ENCODE measurements at places on chromosomes 2 and 18. TPM values are rescaled to one million over a fixed set of nuclear protein-coding genes. Genes with fewer than 3 reads are reported as not detected.

- DNase-seq: no peak
Measured at GRCh38 chr2:27042159-27042661, 9.3 kb upstream of the AGBL5 start.

DNA sequence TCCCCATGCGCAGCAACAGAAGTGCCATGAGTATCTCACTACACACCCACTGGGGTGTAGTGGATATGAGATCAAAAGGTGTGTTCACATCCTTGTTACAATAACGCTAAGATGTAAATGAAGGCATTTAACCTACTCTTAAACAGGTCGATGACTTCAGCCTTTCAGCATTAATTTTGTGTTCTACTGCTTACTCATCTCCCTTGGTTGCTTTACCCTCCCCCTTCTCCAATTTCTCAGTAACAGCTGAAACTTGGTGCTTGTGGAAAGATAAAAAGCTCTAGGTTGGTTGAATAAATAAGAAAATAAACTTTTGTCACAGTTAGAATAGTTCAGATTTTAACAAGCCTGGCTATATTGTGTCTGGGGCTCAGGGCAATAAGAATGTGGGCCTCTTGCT, 147.5 kb upstream of the SESTD1 start:
- no peak for DNase-seq

DNA sequence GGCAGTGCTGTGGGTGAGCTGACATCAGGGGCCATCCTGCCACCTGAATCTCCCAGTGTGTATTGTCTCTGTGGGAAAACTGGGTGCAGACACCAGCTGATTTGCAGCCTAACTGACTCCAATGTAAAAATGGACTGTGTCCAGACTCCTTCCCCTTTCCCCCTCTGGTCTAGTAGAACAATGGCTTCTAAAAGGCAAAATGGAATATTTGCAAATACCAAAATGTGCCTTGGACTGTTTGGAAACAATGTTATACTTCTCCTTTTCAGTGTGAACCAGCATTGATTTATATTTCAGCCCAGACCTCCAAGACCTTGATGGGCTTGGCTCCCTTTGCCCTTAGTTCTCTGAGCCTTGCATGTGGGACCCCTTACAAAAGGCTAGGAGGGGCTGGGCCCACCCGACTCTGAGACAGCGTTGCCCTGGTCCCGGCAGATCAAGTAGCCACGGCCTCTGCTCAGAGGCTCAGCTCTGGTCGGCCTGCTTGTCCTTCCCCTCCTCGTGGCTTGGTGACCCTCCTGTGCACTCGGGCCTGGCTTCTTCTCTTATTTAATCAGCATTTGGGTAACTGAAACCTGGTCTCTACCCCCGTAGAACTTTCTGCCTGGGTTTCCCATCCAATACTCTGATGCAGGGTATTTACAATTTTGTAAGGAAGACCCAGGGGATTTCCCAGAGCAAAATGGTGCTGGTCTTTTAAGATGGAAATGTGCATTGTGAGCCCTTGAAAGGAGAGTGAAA, 18.0 kb upstream of the ACKR3 start:
- no peak for DNase-seq

The ZNF521 gene
- not detected for total RNA-seq

GRCh38 chr2:164023896-164024295, 288.1 kb upstream of the FIGN start:
- DNase-seq: no peak

DNA sequence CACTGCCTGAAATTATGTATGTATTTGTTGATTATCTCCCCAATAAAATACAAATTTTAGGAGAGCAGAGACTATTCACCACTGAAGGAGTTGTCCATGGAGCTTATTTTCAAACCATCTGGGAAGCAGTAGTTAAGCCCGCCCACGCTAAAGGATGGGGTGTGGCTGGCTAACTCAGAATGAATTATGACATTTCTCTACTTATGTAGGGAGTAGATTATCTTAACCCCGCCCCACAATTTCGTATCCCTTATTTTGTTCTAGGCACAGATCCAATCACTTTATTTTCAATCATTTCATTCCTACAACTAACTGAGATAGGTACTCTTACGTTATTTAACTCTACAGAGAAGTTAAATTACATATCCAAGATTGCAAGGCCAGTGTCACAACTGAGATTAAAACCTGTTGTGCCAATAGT, 1.4 kb upstream of the LAPTM4A start:
- no peak for DNase-seq

The CYP27C1 gene
- total RNA-seq: not detected

The LAMA3 gene
- not detected for total RNA-seq

- no peak for DNase-seq
Measured at GRCh38 chr2:63665846-63666475, 77.2 kb downstream of the MDH1 start.

- DNase-seq: no peak
Measured at GRCh38 chr2:129061069-129061768, 742.6 kb upstream of the HS6ST1 start.

The FAM237A gene
- total RNA-seq: not detected

The LHCGR gene
- not detected for total RNA-seq

- no peak for DNase-seq
Measured at GRCh38 chr2:28352104-28352503, 40.6 kb upstream of the FOSL2 start.

The THADA gene
- total RNA-seq: 36.4 TPM

The ZNF385B gene
- not detected for total RNA-seq

GRCh38 chr2:239570971-239571520, 170.2 kb upstream of the HDAC4 start:
- no peak for DNase-seq

DNA sequence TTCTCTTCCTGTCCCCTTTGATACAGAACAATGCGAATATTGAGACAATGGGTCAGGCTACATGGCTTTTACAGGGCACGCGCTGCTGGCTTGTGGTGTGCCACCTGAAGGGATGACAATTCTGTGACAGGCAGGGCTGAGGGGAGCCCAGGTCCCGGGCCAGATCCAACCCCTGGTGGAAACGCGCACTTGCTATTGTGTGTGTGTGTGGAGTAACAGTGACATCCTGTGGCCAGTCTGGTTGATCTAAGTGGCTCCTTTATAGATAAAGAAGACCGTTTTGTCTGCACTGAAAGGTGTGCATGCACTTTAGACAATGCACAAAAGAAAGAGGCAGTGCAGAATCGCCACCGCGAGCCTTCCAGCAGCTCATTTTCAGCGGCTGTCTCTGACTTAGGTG, 273.6 kb downstream of the HRH4 start:
- DNase-seq: no peak

DNA sequence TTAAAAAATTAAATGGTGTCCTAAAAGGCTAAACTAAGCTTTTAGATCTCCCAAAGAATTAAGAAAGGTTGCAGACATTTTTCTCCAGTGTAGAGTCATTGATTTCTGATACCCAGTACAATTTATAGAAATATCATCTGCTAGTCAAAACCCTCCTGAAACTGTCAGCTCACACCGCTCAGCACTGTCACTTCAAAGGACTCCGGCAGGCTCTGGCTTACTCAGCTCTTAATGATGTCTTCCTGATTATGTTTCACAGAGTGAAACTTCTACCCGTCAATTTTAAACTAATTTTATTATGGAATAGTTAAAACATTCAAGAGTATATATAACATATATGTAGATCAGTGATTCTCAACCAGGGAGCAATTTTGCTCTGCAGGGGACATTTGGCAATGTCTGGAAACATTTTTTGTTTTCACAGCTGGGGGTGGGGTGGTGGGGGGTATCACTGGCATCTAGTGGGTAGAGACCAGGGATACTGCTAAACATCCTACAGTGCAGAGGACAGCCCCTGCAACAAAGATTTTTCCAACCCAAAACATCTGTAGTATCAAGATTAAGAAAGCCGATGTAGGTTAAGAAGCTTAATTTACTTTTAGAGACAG, 31.6 kb downstream of the CDK15 start:
- no peak for DNase-seq

GRCh38 chr2:171210864-171211431, 50.3 kb upstream of the TLK1 start:
- peak; percentile 50 for DNase-seq

DNA sequence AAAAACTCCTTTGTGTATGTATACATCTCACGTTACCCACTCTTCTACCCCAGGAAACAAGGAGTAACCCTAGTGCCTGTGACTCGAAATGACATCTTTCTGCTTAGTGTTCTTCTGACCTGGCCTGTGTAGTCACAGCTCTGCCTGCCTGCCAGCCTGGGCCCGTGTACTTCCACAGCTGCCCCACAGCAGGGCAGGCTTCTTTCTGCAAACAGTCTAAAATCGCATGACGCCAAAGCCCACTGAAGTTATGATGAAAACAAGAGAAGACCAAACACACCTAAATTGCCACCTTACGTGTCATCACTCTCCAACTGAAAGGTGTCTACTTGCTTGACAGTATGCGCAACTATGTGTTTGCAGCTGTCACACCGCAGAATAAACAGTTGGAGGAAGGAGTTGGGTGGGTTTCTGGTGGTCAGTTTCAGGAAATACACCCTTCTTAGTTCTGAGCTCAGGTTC, 1.5 kb downstream of the GAREM1 start:
- DNase-seq: no peak

DNA sequence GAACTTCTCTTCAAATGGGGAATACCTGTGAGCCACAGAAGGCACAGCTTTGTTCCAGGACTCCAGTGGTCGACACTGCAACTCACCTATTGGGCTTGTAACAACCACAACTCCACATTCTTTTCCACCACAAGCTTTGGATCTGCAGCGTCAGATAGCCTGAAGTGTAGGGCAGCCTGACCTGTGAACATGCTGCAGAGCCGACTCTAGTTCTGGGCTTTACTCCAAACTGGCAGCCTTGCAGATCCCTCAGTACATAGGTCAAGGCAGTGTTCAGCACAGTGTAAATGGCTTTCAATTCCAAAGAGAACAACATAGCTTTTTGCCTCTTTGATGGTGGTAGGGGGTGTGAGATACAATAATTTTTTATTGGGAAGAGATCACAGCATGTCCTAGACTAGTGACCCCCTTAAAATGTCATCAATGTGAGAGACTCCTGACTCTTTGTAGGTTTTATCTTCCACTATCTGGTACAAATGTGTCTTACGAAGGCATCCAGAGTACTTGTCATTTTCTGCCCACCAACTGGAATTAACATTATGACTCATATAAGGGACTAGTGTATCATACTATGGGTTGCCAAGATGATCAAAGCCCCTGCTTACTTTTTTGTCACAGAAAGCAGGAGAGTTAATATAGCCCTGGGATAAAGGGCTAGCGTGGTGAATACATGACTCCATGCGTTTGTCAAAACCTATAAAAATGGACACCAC, 149.8 kb downstream of the COPS8 start:
- DNase-seq: no peak

GRCh38 chr18:41642756-41643155, 312.3 kb upstream of the PIK3C3 start:
- no peak for DNase-seq

GRCh38 chr2:207257251-207258250, 91.8 kb upstream of the KLF7 start:
- no peak for DNase-seq

DNA sequence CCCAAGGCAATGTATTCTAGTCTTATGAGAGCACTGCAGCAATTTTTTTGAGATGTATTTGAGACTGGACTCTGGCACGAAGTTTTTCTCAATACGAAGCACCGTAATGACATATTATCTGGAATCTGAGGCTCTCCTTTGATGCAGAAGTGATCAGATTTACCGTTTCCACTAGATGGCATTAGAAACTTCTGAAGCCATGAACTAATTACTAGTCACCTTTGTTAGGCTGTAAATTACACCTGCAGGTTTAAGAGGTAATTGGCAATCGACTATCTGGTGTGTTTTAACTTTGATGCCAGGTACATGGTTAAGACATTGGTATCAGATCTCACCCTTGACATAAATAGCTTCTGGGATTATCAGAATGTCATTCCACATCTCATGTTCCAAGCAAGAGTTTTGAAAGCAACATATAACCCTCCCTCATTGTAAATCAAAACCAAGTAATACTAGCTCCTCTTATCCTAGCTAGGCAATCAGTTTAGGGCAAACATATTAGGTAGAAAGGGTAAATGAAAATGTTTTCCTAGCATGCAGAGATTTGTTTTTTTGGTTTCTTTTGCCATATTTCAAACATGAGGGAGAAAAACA, 254.6 kb upstream of the SPRED2 start:
- DNase-seq: no peak

DNA sequence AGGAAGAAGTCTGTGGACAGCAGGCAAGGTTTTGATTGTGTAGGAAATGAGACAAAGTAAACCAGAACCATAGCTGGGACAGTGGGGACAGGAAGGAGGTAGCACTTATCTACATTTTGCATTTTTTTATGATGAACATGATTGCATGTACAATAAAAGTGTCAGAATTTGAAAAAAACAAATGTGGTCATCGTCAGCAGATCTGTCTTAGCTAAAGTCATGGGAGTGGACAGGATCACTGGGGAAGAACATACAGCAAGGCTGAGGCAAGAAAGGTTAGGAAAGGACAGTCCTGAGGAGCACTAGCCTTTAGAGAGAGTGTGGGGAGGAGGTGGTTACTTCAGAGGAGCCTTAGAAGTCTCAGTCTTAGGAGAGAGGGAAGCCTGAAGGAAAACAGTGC, 35.1 kb upstream of the SLC14A2 start:
- no peak for DNase-seq

The GNAL gene
- 1.1 TPM for total RNA-seq

The LRATD1 gene
- total RNA-seq: not detected

- no peak for DNase-seq
Measured at GRCh38 chr18:33022370-33022769, 249.5 kb upstream of the KLHL14 start.

- no peak for DNase-seq
Measured at GRCh38 chr18:22163416-22164161, 5.8 kb upstream of the GATA6 start.

- DNase-seq: peak; percentile 68
Measured at GRCh38 chr2:61426267-61426897, 44.5 kb downstream of the USP34 start.

GRCh38 chr2:66523377-66523969, 88.5 kb downstream of the MEIS1 start:
- DNase-seq: no peak

GRCh38 chr2:117948615-117949014, 65.3 kb downstream of the CCDC93 start:
- no peak for DNase-seq

The CCT7 gene
- 217 TPM for total RNA-seq

The OTOS gene
- not detected for total RNA-seq

Measured in naive thymus-derived CD8-positive, alpha-beta T cell (primary cell).